ENCODE measurements at places on chromosomes 5 and 9.

DNA sequence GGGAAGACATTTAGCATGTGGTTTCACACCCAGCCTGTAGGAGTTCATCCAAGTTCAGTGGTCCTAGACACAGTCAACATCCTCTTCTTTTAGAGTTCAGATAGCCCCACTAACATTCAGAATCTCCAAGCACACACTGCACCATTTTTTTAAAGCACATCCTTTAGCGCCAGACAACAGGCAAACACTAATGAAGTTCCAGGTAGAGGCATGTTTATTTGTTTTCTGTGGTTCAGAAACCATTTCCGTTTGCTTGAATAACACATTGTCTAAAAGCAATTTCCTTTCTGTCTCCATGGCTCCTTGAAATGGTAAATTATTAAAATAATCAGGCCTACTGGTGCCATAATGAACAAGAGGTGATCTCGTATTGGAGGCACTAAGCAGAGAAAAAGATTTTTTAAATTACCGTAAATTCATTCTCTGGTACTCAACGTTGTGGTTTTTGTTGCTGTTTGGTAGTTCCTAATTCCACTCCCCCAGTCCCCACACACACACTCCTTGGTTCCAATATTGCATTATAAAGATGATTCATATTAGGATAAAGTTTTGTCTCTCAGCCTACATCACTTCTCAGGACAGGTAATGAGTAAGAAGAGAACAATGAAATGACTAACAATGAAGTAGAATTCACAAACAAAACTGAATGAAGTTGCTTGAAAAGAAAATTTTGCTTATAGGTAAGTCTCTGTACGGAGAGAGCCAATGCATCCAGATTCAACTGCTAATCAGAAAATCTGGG, 153.1 kb downstream of the PCSK1 start:
- peak; percentile 61 for ATAC-seq

GRCh38 chr9:96051423-96051822, 175.9 kb downstream of the ERCC6L2 start:
- no peak for ATAC-seq

GRCh38 chr5:62731022-62731421, 152.4 kb downstream of the LRRC70 start:
- no peak for ATAC-seq

DNA sequence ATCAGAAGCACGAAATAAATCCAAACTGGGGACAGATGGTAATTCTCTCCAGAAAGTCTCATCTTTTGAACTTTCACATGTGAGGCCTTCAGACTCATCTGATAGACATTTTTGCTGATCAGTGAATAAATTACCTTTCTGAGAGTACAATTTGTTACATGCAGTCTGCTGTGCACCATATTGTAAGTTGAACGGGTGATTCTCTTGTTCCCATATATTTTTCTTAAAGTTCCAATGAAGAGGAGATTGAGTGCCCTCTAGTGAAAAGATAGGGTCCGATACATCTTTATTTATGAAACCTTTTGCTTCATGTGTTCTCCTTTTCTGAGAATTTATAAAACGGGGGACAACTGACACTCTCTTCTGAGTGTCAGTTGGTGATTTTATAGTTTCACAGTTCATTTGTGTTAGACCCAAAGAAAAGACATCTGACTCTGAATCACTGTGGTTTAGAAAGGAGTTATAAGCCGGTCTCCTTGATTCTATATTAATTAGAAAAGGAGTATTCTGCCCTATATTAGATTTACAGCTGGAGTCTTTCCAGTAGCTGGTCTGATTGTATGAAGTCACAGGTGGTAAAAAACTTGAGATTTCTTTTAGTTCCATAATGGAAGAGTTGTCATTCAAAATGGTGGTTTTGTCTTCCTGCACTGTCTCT, 30.4 kb downstream of the GNG10 start:
- ATAC-seq, result no peak

GRCh38 chr5:134552301-134552700, 26.8 kb downstream of the JADE2 start:
- ATAC-seq, result no peak
